ENCODE measurements at places on chromosomes 16 and 17. TPM values are rescaled to one million over a fixed set of nuclear protein-coding genes. Genes with fewer than 3 reads are reported as not detected.

The NEUROD2 gene
- not detected for total RNA-seq

The CYTH1 gene
- total RNA-seq, result 31.0 TPM

The G6PC1 gene
- not detected for total RNA-seq

The ABCA10 gene
- total RNA-seq, result 40.4 TPM

The AGRP gene
- not detected for total RNA-seq

DNA sequence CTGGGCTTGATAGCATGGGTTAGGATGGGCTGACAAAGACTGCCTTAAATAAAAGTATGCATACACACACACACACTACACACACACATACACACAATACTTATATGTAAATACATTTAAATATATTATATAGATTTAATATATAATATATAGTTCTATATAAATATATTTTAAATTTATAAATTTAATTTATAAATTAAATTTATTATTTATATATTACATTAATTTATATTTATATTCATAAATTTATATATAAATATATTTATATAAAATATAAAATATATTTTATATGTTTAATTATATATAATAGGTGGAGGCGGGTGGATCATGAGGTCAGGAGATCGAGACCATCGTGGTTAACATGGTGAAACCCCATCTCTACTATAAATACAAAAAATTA, 83.2 kb downstream of the CDH13 start:
- no peak for DNase-seq

- DNase-seq, result no peak
Observed at GRCh38 chr16:49454426-49455180, 81.0 kb downstream of the C16orf78 start.

DNA sequence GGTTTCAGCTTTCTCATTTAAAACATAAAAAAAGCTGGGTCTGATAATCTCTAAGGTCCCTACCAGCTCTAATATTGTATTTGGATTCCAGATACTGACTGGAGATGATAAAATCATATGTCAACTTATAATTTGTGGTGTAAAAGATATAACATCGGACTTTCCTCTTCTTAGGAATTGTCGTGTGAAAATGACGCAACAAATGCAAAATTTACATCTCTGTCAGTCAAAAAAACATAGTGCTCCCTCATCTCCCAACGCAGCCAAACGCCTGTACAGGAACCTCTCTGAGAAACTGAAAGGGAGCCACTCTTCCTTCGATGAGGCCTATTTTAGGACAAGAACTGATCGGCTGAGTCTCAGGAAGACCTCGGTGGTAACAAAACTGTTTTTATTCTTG, 197.3 kb downstream of the ANKFN1 start:
- DNase-seq, result no peak

GRCh38 chr16:83804366-83804765, 3.4 kb upstream of the HSBP1 start:
- no peak for DNase-seq

GRCh38 chr16:69114346-69114975, 9.0 kb downstream of the HAS3 start:
- no peak for DNase-seq

- DNase-seq, result no peak
Observed at GRCh38 chr17:64095144-64095882, 34.6 kb downstream of the ERN1 start.

DNA sequence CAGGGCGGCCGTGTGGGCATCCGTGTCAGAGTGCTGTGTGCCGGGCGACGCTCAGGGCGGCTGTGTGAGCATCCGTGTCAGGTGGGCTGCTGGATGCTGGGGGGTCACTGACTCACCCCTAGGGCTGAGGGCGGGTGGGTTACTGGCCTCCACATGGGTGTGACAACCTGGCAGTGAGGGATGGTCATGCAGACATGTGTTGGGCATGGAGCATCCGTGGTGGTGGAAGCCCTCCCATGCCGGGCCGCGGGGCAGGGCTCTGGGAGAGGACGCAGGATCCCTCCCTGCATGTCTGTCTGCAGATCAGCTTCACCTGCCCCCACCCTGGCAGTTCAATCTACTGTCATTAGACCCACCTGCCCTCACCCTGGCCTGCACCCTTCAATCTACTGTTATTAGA, 56.3 kb downstream of the METRNL start:
- DNase-seq, result no peak

DNA sequence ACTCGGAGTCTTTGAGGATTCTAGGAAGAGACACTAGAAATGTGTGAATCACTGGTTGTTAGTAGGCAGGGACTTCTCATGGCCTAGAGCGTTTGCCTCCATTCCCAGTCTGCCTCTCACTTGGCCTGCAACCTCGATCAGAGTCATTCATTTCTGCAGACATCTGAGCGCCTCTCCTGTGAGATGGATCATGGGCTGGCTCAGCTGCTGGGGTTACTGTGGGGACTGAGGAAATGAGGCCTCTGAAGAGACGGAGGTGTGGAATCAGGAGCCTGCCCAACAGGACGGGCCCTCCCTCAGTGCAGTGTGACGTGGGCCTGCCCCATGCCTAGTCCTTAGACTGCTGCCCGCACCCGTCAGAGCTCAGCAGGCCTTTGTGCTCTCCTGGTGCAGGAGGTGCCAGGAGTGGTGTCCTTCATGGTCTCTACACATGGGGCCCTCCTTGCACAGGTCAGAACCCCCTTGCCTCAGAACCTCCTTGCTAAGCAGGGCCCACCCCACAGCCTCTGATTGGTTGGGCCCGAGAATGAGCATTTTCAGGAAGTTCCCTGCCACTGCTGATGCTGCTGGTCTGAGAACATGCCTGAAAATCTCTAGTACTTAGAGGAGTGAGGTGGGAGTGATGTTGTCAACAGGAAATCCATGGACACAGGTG, 99.4 kb downstream of the NPIPB11 start:
- DNase-seq, result no peak

DNA sequence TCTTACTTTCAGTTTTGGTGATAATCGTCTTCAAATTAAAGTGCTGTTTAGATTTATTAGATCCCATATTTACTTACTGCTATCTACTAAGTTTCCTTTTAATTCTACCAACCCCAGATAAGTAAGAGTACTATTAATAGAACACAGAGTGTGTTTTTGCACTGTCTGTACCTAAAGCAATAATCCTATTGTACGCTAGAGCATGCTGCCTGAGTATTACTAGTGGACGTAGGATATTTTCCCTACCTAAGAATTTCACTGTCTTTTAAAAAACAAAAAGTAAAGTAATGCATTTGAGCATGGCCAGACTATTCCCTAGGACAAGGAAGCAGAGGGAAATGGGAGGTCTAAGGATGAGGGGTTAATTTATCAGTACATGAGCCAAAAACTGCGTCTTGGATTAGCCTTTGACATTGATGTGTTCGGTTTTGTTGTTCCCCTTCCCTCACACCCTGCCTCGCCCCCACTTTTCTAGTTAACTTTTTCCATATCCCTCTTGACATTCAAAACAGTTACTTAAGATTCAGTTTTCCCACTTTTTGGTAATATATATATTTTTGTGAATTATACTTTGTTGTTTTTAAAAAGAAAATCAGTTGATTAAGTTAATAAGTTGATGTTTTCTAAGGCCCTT, 56.8 kb downstream of the HLF start:
- no peak for DNase-seq
